ENCODE measurements at places on chromosomes 7 and 10.

DNA sequence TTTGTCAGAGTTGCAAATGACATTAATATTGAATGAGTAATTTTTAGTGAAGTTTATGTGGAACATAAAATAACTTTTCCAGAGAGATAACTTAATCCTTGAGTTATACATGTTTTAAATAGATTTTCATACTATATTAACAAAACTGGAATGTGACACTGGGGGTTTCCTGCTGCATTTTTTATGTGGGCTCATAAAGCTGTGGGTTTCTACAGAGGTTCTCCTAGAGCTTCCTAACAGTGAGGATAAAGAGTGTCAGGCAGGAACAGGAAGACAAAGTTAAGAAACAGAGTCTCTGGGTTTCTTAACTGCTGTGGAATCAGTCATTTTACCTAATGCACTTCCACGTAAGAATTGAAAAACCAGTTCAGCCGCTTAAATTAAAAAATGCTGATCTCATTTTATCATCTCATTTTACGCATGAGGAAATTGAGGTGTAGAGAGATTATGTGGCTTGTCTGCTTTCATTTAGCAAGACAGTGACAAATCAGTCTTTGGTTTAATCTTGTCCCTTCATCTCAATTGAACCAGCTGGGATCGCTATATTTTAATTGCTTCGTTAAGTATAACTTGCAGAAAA is 5.0 kb downstream of the CD36 start:
- no peak for DNase-seq

GRCh38 chr7:134548877-134549276 is at the start of gene AKR1B15:
Gene AKR1B15 (plus strand): TSS chr7:134549110. CDS start chr7:134564620, 15,510 bp downstream.
- no peak for DNase-seq

DNA sequence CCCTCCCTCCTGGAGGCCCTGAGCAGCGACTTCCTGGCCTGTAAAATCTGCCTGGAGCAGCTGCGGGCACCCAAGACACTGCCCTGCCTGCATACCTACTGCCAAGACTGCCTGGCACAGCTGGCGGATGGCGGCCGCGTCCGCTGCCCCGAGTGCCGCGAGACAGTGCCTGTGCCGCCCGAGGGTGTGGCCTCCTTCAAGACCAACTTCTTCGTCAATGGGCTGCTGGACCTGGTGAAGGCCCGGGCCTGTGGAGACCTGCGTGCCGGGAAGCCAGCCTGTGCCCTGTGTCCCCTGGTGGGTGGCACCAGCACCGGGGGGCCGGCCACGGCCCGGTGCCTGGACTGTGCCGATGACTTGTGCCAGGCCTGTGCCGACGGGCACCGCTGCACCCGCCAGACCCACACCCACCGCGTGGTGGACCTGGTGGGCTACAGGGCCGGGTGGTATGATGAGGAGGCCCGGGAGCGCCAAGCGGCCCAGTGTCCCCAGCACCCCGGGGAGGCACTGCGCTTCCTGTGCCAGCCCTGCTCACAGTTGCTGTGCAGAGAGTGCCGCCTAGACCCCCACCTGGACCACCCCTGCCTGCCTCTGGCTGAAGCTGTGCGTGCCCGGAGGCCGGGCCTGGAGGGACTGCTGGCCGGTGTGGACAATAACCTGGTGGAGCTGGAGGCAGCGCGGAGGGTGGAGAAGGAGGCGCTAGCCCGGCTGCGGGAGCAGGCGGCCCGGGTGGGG is 2.2 kb downstream of the TRIM56 start:
- no peak for DNase-seq

DNA sequence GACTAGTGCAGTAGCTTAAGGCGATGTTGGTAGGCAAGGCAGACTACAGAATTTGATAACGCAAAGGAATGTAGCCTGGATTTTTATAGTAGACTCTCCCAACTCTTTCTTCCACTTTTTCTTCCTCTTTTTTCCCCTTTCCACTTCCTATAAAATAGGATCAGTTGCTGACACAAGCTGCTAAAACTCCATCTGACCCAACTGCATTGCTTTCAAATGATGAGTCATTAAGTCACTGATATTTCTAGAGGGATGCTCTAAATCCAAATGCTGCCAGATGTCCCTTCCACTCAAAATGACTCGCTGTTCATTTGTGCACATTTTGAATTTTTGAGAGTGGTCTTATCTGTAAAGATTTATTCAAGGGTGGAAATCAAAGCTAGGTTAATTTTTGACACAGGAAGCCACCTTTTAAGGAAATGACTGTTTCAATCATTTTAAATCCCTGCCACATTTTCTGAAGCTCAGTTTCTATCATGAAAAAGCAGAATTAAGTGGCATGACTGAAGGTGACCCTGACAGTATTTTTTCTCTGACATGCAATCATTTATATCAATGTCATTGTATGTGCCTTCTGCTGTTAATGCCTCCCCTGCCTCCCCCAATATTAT is 25.8 kb upstream of the SFMBT2 start:
- DNase-seq = no peak

DNA sequence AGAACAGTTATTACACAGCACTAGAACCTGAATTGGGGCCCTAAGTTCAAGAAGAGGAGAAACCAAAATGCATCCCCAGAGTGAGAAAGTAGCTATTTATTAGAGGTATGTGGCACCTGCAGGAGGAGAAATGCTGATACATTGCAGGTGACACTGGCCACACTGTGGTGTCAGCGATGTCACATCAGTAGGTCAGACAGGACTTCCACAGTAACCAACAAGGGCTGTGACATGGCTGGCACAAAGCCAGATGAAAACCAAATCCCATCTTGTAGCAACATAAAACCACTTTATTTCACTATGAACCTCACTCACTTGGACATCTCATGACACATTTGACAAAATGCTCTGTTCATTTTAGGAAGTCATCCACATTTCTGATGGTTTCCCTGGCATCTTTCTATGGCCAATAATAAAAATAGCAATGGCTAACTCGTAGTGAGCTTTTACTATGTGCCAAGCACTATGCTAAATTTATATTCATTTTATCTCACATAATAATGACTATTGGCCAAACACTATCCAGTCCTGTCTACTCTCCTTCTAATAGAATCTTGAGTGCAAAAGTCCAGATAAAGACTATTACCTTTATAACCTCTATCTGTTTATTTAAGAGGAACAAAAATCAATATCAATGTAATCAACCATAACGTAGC is 154.2 kb downstream of the TSPAN12 start:
- no peak for DNase-seq

DNA sequence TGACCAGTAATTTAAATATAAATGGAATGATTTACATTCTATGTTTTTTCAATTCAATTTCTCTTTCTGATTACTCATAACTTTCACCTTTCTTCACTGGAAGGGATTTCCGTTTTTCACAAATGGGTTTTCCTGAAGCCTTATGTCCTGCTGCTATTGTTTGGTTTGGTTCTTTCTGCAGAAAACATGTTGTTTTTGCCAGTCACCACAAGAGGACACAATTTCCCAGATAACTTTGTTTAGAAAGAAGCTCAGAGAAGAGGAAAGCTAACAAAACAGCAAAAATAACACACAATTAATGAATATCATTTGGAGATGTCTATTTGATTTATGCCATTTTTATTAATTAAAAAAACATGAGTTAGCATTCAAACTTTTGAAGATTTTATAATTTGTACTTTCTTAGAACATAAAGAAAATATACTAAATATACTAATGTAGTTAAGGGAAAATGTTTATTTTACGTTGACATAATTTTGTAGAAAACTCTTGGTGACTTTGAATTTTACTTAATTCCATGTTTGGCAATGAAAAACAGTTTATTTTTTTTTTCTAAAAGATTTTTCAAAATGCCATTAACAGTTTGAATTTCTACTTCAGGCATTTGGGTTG is 4.6 kb upstream of the TWIST1 start:
- DNase-seq = peak; percentile 51

DNA sequence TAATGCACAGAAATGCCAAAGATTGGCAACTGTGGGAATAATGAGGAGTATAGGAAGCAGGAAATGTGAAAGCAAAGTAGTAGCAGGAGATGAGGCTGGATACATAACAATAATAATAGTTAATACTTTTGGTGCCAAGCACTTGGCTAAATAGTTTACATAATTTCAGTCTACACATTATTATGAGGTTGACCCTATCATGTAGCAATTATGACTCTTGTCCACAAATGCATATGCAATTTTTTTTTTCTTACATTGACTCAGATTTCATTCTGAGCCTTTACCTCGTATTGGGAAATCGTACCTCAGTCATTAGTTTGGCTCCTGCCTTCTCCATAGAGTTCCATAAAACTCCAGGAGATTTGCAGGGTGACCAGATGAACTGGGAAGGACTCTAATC is 219.9 kb downstream of the SUGCT start:
- no peak for DNase-seq

DNA sequence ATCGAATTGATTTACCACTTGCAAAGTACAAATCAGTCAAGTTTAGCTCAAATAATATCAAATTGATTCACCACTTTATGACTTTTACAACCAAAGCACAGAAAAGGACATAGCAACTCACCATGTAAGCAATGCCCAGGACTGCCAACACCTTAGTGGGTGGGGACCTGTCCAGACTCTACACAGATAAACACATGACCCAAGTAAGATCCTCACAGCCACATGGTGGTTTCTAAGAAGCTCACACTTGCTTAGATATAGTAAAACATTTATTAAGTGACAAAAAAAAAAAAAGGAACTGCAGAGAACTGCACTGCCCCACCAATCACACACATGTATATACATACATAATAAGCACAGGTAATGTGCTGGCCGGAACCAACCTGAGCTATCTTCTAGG is 116.2 kb downstream of the SLC25A13 start:
- no peak for DNase-seq

DNA sequence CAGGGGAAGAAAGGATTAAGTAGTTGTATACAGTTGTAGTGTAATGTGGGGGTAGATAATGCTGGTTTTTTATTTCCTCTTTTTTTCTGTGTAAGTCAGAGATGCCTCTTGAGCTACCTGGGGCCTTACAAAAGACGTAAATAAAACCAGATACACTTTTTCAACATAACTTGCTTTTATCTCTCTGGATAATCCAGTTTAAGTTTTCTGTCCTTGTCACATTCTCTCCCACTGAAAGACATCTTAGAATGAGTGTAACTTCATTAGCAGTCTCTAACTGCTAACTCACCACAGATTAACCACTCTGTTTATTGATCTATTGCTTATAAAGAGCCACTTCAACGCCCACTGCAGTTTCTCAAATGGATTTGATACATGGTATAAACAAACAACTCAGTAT is 64.1 kb upstream of the LRRN3 start:
- no peak for DNase-seq

- DNase-seq = peak; percentile 5
These were observed 2.3 kb downstream of the HKDC1 start for GRCh38 chr10:69222157-69223027.

DNA sequence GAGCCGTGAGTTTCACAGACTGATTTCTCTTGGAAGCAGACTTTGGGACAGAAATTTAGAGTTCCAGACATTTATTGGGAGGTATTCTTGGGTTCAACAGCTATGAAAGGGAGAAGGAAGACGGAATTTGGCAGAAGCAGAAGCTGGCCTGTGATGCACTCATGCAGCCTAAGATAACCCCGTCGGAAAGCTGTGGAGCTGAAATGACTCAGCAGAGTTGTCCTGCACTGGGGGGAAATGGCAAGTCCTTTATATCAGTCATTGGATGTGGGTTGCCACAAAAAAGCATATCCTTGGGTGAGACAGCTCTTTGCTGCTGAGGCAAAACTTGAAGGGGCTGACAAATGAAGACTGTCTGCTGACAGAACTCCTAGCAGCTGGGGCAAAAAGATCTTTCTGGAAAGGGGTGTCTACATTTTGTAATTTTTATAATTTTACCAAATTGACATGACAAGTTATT is 11.5 kb upstream of the MICU1 start:
- no peak for DNase-seq

DNA sequence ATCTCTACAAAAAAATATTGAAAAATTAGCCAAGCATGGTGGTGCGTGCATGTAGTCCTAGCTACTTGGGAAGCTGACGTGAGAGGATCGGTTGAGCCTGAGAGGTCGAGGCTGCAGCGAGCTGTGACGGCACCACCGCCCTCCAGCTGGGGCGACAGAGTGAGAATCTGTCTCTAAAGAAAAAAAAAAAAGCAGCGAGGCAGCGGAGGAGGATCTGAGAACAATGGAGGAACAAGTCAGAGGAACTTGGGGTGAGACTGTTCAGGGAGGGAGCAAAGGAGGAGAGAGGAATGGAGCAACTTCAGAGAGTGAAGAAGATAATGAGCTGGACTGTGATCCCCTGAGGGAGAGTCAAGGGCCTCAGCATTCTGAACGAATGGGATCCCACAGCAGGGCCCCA is 85.4 kb downstream of the MKX start:
- DNase-seq = no peak

DNA sequence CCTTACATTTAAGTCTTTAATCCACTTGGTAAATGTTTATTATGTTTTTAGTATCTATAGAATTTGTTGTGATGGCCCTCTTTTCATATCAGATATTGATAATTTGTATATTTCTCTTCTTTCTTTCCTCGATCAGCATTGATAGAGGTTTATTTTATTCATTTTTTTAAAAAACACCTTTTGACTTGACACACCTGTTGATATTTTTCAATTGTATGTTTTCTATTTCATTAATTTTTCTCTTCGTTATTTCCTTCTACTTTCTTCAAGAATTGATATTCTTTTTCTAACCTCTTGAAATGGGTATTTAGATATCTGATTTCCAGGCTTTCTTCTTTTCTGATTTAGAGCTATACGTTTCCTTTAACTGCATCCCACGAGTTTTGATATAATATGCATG is 50.9 kb downstream of the BTBD16 start:
- no peak for DNase-seq

DNA sequence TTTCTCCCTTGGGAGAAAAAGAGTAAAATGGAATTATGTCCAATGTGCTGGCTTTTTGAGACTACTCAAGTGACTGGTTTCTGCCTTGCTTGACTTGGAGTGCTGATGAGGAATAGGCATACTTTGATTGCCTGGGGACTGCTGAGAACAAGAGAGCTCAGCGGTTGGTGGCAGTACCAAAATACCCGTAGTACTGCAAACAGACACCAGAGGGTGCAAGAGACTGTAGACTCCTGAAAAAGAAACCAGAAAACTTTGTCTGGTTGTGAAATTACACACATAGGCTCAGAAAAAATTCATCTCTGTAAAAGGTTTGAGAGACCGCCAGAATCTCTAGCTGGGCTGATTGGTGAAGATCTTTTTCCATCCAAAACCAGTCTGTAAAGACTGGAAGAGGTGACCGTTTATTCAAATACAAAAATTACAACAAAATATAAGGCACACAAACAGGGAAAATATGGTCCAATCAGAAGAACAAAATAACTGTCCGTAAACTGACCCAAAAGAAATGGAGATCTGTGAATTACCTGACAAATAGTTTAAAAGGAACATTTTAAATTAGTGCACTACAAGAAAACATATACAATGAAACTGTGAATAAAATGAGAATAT is 18.5 kb downstream of the BICC1 start:
- DNase-seq = peak; percentile 20

- DNase-seq = no peak
These were observed 121.6 kb upstream of the LYZL2 start for GRCh38 chr10:30750971-30751677.
